Immature natural killer cell (primary cell): ENCODE measurements at places on chromosomes 7 and 10. TPM values are rescaled to one million over a fixed set of nuclear protein-coding genes. Genes with fewer than 3 reads are reported as not detected.

Gene C7orf33
- polyA plus RNA-seq, result not detected

Gene PILRA
- 2.0 TPM for polyA plus RNA-seq

Gene PGAM2
- polyA plus RNA-seq, result not detected

Gene KCNMA1
- not detected for polyA plus RNA-seq

DNA sequence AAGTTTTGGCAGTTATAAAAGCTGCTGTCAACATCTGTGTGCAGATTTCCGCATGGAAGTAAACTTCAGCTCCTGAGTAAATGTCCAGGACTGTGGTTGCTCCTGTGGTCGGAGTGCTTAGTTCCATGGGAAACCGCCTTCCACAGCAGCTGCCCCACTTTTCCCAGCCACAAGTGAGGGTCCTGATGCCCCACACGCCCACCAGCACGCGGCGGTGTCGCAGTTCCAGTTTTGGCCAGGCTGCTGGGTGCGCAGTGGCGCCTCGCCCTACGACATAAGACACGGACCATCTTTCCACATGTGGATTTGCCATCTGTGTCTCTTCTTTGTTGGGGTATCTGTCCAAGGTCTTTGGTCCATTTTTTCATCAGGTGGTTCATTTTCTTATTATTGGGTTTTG, 167.1 kb downstream of the DIP2C start:
- DNase-seq, result no peak

Gene PAX4
- polyA plus RNA-seq, result not detected

Gene AGR3
- polyA plus RNA-seq, result not detected

GRCh38 chr10:57657164-57657765, 610.4 kb downstream of the IPMK start:
- DNase-seq, result no peak
